ENCODE measurements at places on chromosomes 13 and 19.

DNA sequence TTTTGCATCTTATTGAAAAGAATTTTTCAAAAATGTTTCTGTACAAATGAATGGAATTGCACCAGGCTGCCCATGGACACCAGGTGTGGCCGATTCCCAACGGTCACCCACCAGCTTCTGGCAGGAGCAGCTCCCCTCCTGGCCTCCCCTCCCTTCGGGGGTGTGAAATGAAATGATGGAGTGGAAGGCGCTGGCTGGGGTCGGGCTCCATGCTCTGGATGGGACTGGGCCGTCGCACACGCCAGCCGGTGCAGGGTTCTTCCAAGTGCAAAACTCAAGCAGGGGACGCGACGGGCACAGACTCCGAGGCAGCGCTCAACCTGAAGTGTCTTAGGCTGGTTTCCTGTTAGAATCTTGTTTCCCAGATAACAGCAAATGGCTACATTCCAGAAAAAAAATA, 21.9 kb downstream of the C19orf44 start:
- DNase-seq, result peak; percentile 31

GRCh38 chr19:7257148-7258040, 36.8 kb downstream of the INSR start:
- DNase-seq, result no peak

DNA sequence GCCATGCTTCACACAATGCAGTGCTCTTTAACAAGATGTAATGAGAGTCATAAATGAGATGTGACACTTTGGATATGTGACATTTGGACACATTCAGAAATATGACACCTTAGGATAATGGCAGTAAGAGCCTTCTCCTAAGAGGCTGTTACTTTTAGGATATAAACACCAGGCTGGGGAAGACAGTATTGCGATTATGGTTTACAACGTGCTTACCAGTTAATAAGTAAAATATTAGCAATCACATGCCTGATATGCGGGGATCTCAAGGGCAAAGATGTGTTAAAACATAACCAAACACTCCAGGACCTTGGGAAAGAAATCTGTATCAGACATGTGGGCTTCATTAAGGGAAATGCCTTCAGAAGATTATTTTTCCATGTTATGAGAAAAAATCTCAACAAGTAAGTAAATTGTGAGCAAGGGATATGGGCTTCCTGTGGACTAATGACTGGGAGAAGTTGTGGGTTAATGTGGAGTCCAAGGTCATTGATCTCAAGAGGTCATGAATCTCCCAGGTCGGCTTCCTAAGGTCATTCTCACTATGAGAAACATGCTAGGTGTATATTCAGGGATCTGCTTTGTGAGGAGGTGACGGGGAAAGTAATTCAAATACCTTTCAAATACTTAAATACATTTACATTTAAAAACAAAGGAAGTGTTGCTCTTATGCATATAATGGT, 105.3 kb downstream of the STARD13 start:
- DNase-seq, result no peak

DNA sequence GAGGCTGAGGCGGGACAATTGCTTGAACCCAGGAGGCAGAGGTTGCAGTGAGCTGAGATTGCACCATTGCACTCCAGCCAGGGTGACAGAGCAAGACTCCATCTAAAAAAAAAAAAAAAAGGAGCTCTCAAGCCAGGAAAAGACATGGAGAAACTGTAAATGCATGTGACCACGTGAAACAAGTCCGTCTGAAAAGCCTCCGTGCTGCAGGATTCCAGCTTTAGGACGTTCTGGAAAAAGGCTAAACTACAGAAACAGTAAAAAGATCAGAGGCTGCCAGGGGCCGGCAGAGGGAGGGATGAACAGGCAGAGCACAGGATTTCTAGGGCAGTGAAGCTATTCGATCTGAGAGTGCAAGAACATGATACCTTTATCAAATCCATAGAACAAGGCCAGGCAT, 40.7 kb upstream of the NDUFS7 start:
- no peak for DNase-seq

DNA sequence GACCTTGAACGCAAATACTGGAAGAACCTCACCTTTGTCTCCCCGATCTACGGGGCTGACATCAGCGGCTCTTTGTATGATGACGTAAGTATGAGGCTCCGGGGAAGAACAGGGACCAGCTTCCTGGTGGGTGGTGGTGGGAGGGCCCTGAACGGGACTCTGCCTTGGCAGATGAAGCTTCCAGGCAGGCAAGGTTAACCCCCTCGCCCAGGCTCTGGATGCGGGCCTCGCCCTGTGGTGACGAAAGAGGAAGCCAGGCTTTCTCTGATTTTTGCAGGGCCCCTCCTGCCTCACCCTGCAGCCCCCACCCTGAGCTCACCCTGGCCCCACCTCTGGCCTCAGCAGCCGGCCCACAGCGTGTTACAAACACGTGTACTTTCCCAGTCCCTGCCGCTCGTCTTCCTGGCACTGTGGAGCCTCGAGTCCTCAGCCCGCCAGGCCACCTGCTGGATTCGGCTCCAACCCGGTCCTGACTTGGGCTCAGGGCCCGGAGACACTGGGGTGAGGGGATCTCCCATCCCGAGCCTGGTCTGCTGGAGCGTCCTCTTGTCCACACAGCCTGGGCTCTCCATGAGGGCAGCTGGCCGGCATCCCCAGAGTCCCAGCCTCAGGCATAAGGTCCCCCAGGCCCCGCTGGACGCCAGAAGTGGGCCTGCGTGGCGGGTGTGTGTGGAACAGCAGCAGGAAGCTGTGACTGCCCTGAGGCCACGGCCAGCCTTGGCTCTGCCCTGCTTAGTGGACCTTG, 72.4 kb downstream of the KDM4B start:
- no peak for DNase-seq

- DNase-seq, result no peak
These were observed 183.4 kb downstream of the RBM26 start for GRCh38 chr13:79222427-79223205.

DNA sequence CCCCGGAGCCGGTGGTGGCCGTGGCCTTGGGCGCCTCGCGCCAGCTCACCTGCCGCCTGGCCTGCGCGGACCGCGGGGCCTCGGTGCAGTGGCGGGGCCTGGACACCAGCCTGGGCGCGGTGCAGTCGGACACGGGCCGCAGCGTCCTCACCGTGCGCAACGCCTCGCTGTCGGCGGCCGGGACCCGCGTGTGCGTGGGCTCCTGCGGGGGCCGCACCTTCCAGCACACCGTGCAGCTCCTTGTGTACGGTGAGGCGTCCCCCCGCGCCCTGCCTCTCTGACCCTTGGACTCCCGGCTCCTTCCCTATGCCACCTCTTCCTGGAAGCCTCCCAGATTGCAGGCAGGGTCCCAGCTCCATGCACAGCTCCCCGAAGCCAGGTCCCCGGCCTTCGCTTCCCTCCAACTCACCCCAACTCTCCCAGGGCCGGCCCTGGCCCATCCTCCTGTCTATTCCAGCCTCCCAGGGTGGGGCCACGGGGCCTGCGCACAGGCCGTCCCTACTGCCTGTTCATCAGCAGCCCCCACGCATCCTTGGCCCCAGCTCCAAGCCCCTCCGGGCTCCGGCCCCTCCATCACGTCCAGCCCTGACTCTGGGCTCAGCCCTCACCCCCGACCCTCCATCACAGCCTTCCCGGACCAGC, 1.7 kb downstream of the MADCAM1 start:
- peak; percentile 46 for DNase-seq

DNA sequence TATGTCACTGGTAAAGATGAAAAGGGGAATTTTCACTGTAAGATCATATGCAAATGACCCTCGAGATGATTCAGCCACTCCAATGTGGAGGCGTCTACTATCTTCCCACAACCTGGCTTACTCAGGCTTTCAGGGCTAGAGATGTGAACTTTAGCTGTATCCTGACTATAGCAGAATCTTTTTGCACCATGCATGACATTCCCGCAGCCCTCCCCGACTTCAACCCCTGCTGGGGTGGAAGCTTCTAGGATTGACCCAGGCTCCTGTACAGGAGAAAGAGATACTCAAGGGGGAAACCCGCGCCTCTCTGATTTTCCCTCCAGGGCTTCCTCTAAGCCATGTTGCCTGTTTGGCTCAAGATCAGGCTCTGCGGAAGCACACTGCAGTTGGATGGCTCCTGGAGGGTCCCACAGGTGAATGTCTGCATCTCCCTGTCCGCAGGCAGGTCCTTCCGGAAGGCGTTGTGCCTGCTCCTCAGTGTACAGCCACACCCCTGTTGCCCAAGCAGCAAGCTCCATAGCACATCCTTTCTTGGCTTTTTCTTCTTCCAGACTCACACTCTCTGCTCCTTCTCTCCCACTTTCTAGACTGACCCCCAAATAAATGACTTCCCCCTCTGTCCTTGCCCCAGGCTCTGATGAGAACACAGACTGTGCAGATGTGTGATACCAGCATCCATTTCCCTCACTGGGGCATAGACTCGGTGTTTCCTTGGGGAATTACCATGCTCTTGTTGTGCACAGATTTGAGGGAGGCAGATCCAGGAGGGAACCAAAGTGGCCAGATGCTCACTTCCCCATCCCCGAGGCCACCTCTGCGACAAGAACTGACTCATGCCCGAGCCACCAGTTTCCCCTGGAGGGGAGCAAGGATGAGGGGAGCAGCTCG, 29.1 kb upstream of the POP4 start:
- no peak for DNase-seq

DNA sequence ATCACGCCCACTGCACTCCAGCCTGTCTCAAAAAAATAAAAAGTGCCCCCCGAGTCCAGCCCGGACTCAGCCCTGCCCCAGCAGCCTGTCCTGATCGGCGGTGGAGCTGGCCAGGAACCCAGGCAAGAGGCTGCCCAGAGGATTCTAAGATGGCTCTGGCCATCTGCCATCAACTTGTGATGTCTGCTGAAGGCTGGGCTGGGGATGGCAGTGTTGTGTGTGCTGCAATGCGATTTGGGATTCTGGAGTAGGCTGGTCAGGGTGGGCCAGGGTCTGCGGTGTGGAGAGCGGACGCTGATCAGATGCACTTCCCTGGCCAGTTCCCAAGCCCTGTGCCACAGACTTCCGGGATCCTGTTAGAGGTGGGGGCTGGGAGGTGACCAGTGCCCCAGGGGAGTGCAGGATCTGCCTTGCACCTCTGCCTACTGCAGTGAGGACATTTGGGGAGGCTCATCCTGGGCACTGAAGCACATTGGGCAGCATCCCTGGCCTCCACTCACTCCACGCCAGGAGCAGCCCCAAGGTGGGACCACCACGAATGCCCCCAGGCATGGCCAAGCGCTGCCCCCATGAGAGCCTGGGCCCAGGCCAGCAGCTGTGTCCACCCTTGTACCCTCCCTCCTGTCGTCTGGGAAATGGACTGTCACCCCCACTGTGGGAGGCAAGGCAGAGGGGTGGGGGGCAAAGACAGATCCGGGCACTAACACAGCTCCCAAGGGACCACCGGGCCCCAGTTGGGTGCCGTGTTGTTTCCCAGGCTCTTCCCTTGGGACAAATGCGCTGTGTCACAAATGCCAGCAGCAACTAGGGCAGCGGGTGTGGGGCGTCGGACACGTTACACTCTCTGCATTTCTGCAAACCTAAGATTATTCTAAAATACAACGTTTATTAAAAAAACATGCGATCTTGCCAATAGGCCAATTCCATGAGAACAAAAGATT, 3.4 kb upstream of the TBXA2R start:
- no peak for DNase-seq

GRCh38 chr13:79402074-79402635, 3.9 kb downstream of the RBM26 start:
- DNase-seq, result no peak

GRCh38 chr19:34577056-34577455, 95.5 kb downstream of the WTIP start:
- DNase-seq, result no peak

GRCh38 chr19:10660346-10660745, 6.2 kb downstream of the ILF3 start:
- DNase-seq, result no peak

DNA sequence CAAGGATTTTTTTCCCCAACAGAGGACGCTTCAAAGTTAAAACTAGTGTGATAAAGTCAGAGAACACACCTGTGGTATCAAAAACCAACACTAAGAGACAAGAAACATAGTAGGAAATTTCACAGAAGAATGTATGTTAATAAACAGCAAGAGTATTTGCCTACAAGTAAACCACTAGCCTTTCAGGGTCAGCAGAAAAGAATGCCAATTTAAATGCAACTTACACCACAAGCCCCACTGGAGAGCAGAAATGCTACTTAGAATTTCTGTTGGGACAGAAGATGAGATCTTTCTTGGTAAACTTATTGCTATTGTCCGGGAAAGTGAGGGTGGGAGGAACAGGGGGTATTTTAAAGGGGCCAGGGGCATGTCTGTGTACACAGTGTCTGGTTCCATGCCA, 68.6 kb downstream of the STK24 start:
- DNase-seq, result no peak

- DNase-seq, result no peak
These were observed 2357.8 kb upstream of the PCDH20 start for GRCh38 chr13:63773476-63773875.

- no peak for DNase-seq
These were observed 414 bp upstream of the ADAT3 start for GRCh38 chr19:1904860-1905109.

GRCh38 chr13:60662595-60662994, 265.6 kb downstream of the TDRD3 start:
- DNase-seq, result no peak

- DNase-seq, result no peak
These were observed 506.2 kb downstream of the FGF9 start for GRCh38 chr13:22176968-22177520.

DNA sequence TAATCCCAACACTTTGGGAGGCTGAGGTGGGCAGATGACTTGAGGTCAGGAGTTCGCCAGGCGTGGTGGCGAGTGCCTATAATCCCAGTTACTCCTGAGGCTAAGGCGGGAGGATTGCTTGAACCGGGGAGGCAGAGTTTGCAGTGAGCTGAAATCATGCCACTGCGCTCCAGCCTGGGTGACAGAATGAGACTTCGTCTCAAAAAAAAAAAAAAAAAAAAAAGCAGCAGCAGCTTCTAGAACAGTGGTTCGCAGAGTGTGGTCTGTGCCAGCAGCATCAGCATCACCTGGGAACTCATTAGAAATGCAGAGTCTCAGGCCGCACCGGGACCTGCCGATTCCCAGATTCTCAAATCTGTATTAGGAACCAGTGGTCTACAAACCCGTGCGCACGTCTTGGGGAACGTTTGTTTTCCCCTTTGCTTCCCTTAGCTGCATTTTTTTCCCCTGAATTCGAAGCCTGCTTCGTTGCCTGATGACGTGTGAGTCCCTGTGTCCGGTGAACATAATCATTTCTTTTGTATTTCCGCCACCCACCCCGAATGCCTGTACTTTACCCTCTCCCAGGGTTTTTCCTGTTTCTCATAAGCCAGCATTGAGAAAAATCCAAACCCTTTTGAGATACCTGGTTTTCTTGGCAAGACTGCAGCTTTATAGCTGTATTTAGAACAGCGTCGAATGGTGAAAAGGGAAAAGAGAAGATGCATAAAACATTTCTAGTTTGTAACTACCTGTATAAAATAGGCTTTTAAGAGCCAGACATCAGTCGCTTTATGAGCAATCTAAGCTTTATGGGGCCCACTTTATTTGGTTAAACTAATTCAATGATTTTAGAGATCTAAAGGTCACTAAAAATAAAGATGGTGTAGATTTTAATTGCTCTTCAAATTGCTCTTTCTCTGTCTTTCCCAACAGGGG, 49.8 kb downstream of the BICRA start:
- no peak for DNase-seq

- no peak for DNase-seq
These were observed 176.1 kb downstream of the TM9SF2 start for GRCh38 chr13:99677116-99677951.

Measured in D341Med (cell line).